ENCODE measurements at places on chromosomes 5 and 9.

DNA sequence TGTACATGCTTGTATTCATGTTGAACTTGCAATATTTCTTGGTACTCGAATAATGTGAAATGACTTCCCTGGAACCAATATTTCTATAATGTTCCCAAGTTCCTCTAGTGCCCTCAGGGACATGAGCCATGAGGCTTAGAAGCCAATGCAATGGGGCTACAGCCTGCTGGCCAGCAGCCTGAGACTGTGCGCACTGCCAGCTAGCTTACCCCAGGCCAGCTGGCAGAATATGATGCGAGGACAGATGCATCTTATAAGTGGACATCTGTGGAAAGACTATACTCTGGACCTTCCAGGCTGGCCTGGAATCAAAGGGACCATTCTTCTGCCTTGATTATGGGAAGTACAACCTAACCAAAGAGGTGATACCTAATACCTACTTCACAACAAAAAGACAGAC is 1862.0 kb upstream of the ACO1 start:
- DNase-seq, result no peak

DNA sequence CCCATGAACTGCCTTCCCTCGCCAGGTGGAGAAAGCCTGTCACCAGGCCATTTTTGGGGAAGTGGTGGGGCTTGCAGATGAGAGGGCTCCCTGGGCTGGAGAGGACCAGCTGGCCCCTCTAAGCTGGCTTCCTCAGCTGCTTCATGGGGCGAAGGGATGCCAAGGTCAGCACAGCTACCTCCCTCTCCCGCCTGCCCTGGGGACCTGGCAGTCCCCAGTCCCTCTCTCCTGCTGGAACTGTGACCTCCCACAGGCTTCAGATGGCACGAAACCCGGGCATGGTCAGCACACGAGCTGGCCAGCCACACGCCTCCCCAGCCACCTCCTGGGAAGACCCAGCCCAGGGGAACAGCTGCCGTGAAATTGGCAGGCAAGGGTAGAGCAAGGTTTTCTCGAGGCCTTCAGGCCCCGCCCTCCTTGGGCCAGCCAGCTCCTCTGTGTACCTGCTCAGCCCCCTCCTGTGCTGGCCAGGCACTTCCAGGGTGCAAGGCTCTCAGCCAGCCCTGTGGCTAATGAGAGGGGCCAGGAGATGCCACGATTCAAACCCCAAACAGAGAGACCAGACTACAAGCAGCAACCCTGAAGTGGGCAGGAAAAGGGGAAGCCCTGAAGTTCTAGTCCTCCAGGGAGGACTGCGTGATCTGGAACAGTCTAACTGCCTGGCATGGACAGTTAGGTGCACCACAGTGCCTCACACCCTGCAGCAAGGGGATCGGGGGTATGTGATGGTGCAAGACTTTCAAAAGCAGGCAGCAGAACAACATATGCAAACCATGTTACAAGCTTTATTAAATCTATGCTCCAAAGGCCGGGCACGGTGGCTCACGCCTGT is 12.9 kb downstream of the PLPP7 start:
- DNase-seq, result peak; percentile 22

DNA sequence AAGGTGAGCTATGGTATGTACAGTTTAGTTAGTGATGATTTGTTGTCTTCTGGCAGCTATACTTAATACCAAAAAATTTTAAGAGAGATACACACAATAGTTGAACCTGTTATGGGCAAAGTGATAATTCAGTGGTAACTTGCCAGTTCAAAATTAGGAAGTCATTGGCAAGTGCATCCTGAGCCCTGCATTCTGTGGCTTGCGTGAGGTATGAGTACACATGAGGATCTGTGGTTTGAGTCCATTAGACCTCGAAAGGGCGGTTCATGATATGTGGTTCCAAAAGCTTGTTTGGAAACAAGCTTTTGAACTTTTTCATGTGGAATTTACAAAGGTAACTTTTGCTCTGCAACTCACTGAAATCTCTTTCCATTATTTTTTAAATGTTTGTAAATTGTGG is 47.0 kb downstream of the GPR21 start:
- DNase-seq, result no peak

- DNase-seq, result no peak
Measured at GRCh38 chr5:68192679-68193060, 22.9 kb upstream of the PIK3R1 start.

DNA sequence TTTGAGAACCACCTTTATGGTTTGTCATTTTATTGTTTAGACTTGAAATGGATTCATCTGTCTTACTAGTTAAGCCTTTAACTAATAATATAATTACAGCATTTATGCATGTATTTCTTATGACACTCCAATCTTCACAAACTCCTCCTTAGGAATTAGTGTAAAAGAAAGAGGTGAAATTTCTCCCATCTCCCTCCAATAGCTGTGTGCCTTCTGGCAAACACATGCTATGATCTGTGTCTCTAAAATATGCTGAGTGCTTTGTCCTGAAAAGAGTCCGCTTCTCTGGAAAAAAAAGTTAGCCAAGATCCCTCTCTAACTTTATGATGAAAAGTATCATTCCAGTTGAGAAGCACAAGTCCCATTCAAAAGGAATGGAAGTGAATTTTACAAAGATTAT is 13.9 kb upstream of the TENT4A start:
- DNase-seq, result no peak

GRCh38 chr5:56409331-56410190 is 176.4 kb upstream of the ANKRD55 start:
- DNase-seq, result no peak

DNA sequence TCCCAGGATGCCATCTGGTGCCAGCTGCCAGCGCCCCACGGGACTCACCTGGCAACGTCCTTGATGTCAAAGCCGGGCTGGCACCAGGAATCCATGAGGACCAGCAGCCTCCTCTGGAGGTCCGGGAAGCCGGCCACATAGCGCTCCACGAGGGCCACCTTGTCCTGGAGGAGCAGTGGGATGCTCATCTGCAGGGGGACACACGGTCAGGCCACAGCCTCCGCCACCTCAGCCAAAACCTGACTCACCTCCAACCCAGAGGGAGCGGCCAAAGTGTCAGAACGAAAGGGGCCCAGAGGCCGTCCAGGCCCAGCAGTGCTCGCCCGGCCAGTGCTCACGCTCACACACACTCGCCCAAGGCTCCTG is 56.5 kb downstream of the EXD3 start:
- no peak for DNase-seq

- DNase-seq, result no peak
Measured at GRCh38 chr5:80905405-80905804, 54.8 kb upstream of the RASGRF2 start.

DNA sequence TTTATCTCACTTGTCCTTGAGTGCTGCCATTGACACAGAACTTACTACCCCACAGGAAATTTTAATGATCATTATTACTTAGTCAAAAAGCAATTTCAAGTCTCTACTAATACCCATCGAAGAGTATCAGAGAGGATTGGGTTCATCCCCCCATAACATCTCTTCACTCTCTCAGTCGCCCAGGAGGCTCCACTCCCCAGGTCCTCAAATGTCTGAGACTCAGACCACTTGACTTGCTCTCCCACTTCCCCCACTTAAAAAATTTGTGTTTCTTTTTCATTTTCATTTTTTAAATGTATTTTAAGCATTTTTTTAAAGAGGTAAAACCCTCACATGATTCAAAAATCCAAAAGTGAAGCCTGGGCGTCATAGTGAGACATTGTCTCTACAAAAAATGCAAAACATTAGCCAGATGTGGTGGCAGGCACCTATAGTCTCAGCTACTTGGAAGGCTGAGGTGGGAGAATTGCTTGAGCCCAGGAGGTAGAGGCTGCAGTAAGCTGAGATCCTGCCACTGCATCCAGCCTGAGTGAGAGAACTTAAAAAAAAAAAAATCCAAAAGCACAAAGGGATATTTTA is 56.8 kb upstream of the TRAF1 start:
- DNase-seq, result no peak

- no peak for DNase-seq
Measured at GRCh38 chr9:100730086-100730485, 152.2 kb downstream of the CAVIN4 start.

- DNase-seq, result no peak
Measured at GRCh38 chr9:88398016-88398415, 9.8 kb downstream of the SPIN1 start.

GRCh38 chr5:80988419-80988935 is 28.3 kb downstream of the RASGRF2 start:
- DNase-seq, result no peak

GRCh38 chr9:132672413-132672690 is 2.1 kb downstream of the GTF3C4 start:
- DNase-seq, result no peak

DNA sequence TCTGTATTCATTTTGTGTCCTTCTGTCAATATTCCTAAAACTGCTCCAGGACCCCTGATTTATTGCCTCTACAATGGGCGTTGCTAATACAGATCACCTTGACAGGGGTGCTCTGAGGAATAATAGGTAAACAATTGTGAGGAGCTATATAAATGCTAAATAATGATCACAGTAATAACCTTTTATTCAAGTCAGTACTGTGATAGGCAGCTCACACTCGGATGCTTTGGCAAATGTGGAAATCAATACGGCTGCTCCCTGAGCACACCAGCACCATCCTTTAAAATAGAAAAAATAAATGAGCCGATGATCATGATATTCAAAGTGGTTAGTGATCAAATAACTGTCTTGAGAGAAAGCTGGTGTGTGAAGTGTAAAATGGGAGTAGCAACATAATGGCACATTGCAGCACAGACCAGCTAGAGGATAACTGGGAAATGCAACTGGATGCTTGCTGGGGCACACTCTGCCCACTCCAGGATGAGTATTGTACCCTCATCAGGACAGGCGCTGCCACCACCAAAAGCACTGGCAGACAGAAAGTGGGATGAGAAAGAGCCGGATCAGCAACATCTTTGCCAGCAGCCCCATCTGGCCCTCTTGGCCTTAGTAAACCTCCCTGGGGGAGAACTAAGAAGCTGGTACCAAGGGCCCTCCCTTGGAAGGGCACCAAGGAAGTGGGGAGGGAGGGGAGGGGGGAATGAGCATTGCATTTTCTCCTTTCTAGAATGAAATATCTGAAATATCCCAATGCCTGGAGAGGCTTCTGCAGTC is 69.4 kb upstream of the SPATA31D4 start:
- DNase-seq, result no peak

- no peak for DNase-seq
Measured at GRCh38 chr9:126708178-126708577, 94.5 kb downstream of the LMX1B start.

DNA sequence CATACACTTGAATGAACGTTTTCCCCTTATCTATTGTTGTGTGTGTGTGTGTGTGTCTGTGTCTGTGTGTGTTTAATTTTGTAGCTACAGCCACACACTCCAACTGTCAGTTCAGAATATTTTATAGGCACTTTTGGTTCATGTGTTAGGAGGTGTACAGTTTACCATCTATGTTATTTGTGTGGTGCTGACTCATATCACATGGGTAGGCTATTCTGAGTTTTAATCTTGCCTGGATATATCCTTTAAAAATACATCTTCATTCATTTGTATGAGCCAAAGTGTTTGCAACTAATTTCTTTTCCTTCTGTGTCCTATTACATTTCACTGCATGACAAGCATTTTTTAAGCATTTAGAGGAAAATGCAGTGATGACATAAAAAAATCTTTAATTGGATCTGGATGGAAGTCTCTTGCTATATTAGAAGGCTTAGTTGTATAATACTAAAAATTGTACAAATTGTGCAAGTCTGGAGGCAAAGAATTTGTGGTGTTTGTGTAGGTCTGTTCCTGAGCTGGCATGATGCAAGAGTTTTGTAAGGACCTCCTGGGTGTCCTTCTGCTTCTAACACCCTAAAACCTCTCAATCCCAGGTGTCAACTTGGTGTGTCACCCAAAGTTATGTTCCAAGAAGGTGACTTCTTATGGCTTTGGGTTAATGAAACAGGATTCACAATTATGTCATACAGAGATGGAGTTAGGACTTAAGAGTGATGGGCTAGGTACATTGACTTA is 52.4 kb upstream of the HMHB1 start:
- no peak for DNase-seq

GRCh38 chr5:128380337-128380736 is 157.7 kb downstream of the FBN2 start:
- no peak for DNase-seq

- no peak for DNase-seq
Measured at GRCh38 chr5:175606409-175606808, 51.5 kb upstream of the HRH2 start.

DNA sequence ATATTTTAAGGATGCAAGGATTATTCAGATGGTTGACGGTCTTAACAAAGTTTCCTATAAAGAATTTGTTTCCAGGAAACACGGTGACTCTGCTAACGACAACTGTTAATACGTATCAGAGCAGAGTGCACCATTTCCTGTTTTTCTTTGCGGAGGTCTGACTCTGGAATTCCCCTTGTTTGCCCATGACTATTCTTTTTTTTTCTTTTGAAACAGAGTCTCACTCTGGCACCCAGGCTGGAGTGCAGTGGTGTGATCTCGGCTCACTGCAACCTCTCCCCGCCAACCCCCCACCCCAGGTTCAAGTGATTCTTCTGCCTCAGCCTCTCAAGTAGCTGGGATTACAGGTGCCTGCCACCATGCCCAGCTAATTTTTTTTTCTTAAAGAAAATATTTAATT is 115.9 kb downstream of the CDC42SE2 start:
- no peak for DNase-seq

DNA sequence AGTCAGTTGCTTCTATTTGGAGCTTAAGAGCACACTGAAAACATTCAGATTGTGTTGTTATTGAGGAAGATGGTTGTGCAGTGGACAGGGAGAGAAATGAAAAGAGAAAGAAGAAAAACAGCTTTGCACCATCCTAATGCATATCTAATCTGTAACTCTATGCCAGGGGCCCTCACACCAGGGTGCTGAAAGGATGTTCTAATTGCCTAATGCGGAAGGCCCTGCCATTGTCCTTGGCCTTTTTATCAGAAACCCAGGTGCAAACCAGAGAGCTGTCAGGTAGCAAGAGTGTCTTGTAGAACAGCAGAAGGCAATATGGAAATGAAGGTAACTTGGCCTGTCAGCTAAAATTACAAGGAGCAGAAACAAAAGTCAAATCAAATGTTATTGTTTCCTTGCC is 384.5 kb upstream of the PIK3R1 start:
- DNase-seq, result no peak

DNA sequence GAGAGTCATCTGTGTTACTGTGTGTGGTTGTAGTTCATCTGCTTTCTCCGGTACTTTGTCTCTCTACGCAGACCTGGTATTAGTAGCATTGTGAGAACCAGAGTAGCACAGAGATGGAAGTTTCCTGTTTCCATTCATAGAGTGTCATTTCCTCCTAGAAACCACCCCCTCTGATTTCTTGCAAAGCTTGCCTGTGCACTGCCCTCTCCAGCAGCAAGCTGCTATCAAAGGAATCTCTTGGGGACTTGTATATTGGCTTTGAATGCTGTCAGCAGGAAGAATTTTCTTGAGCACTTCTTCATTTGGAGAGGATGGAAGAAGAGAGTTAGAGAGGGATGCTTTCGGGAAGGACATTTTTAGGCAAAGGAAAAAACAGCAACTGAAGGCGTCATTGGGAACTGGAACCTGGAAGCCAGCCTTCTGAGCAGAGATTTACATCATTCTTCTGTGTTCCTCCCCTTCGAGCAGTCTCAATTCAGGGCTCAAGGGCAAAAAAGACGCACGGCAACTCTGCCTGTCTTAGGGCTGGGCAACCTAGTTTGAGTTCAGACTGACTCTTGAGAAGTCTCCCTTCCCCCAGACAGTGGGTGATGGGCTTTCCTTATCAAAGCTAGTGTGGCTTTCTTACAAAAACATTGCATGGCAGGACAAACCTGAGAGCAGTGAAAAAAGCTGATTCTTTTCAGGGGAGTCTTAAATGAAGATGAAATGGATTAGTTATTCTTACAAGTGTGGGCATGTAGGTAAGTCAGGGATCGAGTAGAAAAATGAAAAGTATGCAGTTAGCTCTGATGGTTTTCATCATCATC is 226.3 kb downstream of the AOPEP start:
- DNase-seq, result no peak

GRCh38 chr9:73294336-73294735 is 142.7 kb downstream of the ANXA1 start:
- DNase-seq, result no peak

All from NCI-H1092 (cell line).